ENCODE measurements at places on chromosomes 12 and 14.

- peak; percentile 14 for DNase-seq
Measured at GRCh38 chr14:51957950-51958349, 31.4 kb upstream of the RTRAF start.

DNA sequence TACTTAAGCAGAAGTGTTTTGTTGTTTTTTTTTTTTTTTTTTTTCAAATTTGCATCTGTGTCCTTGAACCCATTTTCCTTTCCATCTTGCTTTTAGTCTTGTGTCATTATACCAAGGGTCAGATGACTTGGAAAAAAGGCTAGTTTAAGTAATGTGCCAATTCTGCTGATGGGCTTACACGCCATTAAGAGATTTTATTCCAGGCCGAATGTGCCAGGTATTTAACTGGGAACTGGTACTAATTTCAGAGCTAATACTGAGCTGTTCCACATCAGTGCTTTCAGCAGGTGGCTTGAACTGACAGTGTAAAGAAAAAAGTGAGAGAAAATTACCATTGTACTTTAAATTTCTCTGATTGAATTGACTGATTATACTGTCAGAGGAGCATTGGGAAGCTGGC lies 224.9 kb downstream of the NPAS3 start:
- peak; percentile 95 for DNase-seq

DNA sequence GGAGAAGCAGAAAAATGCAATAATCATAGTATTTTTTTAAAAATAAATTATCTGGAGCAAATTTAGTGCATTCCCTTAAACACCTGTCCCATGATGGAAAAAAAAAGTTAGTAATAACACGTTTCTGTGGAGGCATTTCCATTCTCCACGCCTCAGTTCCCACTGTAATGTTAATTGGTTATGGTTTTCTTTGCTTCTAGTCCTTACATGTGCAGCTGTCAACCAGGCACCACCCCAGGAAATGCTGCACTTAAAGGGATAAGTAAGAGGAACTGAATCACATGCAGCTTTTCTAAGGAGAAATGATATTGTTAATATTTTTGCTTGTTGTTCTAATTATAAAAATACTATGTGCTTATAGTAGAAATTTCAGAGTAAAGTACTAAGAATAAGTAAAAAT lies 240.3 kb downstream of the ZFP36L1 start:
- DNase-seq = no peak

- peak; percentile 76 for DNase-seq
Measured at GRCh38 chr14:58501214-58501816, 73.8 kb downstream of the KIAA0586 start.

- no peak for DNase-seq
Measured at GRCh38 chr12:50562520-50563433, 58.0 kb downstream of the DIP2B start.

GRCh38 chr14:64195199-64195598 lies 99.0 kb downstream of the ESR2 start:
- DNase-seq = no peak

DNA sequence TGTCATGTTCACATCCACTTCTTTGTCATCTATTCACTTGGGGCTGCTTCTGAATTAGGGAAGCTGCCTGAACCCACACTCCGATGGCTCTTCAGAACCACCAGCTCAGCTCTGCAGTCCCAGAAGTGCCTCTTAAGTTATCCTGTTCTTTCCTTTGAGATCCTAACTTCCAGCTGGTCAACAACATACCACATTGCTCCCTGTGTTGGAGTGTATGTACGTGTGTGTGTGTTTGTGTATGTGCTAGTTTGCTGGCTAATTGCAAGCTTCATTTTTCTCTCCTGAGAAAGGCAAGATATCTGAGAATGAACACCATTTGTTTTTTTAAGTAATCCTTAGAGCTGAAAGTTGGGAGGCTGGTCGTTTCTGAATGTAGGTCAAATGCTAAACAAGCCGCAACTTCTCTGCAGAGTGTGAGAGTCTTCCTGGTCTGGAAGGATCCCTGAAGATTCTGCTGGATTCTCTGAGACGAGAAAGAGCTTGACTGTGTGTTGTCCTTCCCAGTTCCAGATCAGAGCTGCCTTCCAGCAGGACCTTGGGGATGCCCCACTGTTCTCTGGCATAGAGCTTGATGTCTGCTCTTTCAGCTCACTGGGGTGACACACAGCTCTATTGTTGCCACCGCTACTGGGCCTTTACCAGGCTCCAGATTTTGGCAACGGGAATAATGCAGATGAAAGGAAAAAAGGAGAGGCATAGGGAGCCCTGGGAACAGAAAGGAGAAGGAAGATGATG lies 839 bp downstream of the GSG1 start:
- no peak for DNase-seq

DNA sequence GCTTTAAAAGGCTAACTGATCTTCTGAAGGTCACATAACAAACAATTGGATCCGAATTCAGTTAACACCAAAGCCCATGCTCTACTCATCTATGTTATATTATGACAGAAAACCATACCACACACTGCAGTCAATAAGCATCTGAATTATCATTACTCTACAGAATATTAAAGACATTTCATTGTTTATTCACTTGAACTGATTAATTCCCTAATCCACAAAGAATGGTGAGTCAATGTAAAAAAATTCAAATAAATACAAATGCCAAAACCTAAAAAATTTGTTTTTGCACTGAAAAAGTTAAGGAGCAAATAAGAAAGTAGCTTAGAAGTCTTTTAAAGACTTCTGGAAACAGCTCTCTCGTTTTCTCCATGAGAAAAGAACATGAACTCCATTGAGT lies 13.7 kb downstream of the NID2 start:
- no peak for DNase-seq

- DNase-seq = no peak
Measured at GRCh38 chr12:9108504-9109212, 7.1 kb downstream of the A2M start.

DNA sequence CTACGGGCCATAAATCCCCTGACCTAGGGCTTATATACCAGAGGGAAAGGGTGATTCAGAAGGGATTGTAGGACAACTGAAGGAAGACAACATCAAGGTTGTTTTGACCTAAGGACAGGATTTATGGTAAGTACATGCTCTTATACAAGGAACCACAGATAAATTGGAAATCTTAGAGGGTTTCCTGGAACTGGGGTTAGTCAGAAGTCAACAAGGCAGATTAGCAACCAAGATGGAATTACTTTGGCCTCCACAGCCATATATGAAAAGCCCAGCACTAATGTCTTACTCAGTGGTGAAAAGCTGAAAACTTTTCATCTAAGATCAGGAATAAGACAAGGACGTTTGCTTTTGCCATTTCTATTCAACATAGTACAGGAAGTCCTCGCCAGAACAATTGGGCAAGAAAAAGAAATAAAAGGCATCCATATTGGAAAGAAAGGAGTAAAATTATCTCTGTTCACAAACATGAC lies 5.4 kb downstream of the TMBIM4 start:
- no peak for DNase-seq
